8988T (cell line): ENCODE measurements at places on chromosomes 3 and 15.

GRCh38 chr3:100992231-100993012 is 799 bp downstream of the ABI3BP start:
- no peak for DNase-seq

GRCh38 chr15:44882499-44882968 is 74.0 kb upstream of the TERB2 start:
- DNase-seq: no peak

- no peak for DNase-seq
Observed at GRCh38 chr3:64805248-64805647, 117.4 kb upstream of the ADAMTS9 start.

GRCh38 chr15:72835294-72835890 is 51.8 kb upstream of the ADPGK start:
- DNase-seq: no peak

DNA sequence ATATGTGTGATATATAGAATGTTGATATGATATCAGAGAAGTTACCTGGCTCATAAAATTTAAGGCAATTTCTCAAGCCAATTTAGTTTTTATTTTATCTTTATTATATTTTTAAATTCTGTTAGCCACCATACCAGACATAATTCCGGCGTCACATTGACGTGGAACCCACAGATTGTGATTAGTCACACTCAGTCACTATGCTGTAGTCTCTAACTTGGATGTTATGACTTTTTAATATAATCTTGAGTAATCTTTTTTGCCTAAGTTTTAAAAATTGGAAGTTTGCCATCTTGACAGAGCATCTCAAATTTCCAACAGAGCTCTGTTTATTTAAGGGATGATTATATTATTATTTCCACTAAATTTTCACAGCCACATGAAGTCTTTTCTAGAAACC is 9.7 kb upstream of the DCLK3 start:
- DNase-seq: no peak

GRCh38 chr3:26281284-26281985 is 341.1 kb upstream of the LRRC3B start:
- DNase-seq: no peak

DNA sequence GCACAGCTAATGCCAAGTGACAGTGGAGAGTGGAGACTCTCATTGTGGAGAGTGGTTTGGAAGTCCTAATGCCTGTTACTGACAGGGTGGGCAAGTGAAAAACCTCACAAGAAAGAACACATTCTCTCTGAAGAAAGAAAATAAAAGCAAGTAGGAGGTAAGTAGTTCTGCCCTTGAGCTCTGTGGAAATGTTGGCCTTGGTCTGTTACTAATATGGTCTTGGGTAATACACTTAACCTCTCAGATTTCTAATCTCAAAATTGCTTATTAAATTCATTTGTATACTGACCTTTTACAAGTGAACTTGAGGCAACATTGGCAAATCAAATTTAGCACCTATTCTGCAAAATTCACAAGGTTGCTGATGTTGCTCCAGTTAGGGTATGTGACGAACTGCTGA is 291.6 kb upstream of the CBLB start:
- no peak for DNase-seq

- no peak for DNase-seq
Observed at GRCh38 chr15:41337631-41338522, 5.2 kb downstream of the NUSAP1 start.

- no peak for DNase-seq
Observed at GRCh38 chr3:174276826-174277225, 582.3 kb upstream of the NAALADL2 start.

GRCh38 chr15:89426500-89426899 is 69.9 kb downstream of the RHCG start:
- DNase-seq: no peak

DNA sequence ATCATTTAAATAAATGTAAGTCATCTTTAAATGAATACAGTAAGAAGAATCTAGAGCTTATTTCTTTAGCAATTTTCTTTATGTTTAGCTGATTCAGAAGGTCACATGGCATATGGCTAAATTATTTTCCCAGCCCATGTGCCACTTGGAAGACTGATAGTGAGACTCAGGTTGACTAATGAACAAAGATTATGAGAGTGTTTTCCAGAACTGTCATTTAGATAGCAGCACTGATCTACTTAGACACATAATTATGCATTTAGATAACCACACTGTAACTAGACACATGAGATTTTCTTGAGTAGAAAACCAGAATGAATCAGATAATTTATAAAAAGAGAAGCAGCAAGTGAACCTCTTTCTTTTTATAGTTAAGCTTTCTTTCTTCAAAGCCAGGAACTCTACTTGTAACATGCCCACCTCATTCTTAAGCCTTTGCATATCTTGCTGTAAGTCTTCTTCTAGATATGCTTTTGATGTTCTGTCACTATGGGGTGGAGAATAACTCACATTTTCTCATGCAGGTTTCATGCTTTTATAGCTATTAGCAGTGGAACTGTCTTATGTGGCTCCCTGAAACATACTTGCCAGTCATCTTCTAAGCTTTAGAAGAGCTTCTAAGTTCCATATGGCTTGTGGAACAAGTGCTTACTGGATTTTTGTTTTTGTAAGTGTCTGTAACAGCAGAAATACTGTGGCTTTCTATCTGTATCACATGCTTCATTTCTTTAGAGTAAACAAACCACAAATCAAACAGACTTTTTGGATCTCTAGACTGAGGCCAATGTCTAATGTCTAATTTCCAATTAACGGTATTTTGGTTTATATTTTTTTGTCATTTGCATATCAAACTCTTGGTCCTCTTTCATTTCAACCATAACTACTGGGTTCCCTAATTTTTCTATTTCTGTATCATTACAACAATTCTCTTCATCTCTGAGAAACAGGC is 101.4 kb downstream of the LMLN start:
- no peak for DNase-seq

DNA sequence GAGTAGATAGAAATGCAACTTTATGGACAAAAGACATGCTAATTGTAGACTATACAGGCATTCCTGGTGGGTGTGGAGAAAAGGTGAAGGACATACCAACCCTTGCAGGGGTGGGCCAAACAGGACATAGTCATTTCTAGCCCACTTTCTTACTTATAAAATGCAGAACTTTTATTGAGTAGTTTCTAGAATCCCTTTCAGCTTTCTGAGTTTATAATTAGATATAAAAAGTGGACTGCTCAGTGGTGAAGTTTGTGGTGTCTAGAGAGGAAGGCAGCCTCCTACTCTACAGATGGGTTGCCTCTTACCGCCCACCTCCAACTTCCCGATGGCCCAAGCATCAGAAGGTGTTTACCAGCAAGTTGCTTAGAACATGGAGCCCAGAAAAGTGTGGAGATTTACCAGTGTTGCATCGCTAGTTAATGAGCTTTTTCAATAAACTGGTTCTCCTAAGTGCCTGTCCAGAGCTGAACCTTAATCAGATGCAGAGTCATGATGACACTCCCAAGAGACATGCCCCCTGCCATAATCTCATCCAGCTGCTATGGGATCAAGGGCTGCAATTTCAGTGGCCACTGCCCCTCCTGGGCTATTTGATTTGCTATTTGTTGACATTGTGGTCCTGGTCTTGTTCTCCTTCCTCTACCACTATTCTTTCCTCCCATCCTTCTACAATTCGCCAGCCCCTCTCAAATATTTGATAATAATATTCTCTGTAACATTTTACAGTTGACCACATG is 77.5 kb upstream of the STRIT1 start:
- DNase-seq: no peak

- no peak for DNase-seq
Observed at GRCh38 chr3:116390318-116390717, 55.0 kb downstream of the LSAMP start.

DNA sequence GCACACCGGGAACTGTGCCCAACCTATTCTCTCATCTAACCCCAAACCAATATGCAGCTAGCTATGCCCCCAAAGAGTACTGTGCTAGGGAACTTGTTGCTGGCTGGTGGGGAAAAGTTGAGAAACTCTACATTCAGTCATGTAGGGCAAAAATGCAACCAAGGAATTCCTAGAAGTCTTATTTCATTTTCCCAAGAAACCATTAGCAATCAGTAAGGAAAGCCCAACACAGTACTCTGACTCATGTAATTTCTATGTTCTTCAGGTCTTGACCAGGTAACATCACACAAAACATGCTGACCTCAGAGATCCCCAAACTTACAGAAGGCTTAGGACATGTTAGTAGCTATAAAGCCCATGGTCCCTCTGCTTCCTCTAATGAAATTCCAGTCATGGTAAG is 52.1 kb downstream of the TASOR start:
- DNase-seq: no peak

DNA sequence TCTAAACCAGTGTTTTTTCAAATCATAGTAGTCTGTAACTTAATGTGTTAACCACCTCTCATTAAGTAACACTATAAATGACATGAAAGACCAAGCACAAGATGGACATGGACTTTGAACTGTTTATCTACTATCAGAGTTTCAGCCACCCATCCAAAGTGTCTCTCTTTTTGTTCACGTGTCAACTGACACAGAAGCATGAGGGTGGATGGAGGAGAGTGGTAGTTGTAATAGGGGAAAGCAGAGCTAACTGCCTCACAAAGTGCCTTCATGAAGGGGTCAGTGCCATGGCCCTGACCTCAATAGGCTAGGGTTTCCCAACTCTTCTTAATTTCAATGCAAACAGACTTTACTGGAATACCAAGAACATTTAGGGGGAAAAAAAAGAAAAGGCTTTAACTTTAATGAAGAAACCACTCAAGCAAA is 32.1 kb upstream of the TRPM7 start:
- no peak for DNase-seq

- no peak for DNase-seq
Observed at GRCh38 chr15:66570327-66570726, 4.5 kb upstream of the LCTL start.

DNA sequence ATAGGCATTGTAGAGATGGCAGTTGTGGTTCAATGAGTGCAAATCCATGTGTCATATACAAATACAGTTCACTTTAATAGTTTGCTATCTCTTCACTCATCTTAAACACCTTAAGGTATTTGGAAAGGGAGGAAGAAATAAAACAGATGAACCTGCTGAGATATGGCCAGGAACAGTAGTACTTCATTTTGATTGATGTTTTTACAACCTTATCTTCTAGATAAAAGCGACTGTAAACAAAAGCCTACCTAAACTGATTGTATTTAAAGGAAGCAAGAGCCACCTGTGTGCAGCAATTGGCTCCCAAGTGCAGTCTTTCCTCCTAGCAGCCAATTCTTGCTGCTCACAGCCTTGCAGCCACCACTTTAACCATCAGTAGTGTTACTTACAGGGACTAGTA is 217.7 kb downstream of the CDIN1 start:
- DNase-seq: no peak

DNA sequence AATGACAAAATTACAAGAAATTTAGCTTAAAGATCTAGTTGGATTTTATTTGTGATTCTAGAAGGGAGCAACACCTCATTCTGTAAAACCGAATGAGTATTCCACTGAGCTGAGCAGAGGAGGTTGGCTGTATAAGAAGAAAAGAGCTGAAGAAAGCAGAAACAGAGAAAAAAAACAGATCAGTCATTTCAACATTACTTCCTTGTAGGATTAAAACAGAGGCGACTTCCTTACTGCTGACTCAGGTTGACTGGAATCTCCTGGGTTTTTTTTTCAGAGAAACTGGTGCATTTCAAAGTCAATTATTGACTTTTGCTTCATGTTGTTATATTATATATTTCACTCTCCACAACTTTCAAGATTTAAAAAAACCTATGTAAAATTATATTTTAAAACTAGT is 368.1 kb upstream of the UBE2E2 start:
- no peak for DNase-seq

DNA sequence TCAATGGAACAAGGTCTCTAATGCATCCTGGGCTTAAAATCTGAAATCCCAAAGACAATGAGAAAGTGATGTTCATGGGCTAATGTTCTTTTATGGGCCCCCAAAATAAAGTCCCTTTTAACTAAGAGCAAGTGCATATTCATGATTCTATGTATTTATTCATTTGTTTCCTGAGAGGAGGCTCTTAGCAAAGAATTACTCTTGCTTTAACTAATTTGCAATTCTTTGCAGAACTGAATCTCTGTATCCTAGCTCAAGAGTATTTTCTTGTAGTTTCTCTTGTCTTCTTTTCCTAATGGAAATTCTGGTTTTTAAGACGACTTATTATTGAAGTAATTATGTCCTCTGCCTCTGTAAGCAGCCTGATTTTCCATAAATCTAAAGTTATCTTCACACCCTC is 202.2 kb upstream of the TP63 start:
- DNase-seq: no peak

GRCh38 chr3:156723182-156723619 is 48.8 kb downstream of the TIPARP start:
- DNase-seq: no peak

GRCh38 chr3:172087198-172087597 is 47.8 kb downstream of the FNDC3B start:
- no peak for DNase-seq

DNA sequence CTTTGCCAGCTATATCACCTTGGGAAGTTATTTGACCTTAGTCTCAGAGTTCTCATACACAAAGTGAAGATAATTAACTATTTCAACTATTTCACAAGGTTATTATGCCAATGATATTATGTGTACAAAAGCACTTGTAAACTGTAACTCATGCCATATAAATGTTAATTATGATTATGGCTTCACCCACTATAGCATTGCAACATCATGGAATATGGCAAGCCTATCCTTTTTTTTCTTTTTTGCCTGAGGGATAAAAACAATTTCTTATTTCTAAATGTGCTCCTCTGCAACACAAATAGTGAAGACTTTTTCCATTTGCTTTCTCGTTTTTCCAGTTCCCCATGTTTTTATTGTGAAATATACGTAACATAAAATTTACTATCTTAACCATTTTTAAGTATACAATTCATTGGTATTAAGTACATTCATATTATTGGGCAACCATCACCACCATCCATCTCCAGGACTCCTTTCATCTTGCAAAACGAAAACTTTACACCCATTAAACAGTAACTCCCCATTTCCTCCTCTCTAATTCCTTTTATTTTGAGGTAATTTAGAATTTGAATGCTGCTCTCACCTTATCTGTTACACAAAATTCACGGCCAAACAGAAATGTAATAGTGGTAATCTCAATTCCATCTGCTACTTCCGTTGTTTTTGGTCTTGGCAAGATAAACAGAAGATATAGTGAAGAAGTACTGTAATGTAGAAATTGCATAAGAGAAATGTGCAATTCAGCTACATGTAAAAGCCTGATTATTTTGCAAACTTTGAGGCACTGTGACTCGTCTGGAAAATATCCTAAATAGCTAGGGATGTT is 46.3 kb downstream of the NANOGP8 start:
- no peak for DNase-seq

DNA sequence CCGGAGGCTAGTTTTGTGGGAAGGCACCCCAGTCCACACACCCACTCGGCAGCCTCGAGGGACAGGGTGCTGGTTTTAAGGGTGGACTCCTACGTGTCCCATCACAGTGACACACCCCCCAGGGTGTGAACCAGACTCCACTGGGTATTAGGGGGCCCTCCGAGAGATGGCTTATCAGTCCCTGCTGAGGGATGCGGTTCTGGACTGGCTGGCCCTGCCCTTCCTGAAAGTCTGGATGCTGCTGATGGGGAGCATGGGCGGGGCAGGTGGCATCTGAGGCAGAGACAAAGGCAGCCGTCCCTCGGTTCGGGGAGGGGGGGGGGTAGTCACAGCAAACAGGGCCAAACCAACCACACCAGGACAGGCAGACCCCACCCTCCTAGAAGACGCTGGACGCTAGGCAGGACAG is 939 bp upstream of the ULK3 start:
- no peak for DNase-seq
